ENCODE measurements at places on chromosomes 6 and 20. TPM values are rescaled to one million over a fixed set of nuclear protein-coding genes. Genes with fewer than 3 reads are reported as not detected.

- DNase-seq: no peak
- no peaks in the 10 kb centered on the region for H3K4me1 ChIP-seq
- H3K27ac ChIP-seq: no peak overlapping the region
- no peaks in the 10 kb centered on the region for H3K27me3 ChIP-seq
- no peaks in the 10 kb centered on the region for H3K36me3 ChIP-seq
- no peak overlapping the region for H3K4me3 ChIP-seq
These were observed 54.4 kb downstream of the DTNBP1 start for GRCh38 chr6:15608396-15608795.

GRCh38 chr6:57201718-57202117 lies 20.4 kb downstream of the RAB23 start:
- H3K27me3 ChIP-seq: no peaks in the 10 kb centered on the region
- peaks cover 78% of the 10 kb centered on the region for H3K4me1 ChIP-seq
- no peaks in the 10 kb centered on the region for H3K36me3 ChIP-seq
- H3K4me3 ChIP-seq: no peak overlapping the region
- H3K27ac ChIP-seq: peak overlapping the region; percentile 96

GRCh38 chr6:30029588-30029987 lies 31.5 kb upstream of the POLR1H start:
- H3K4me3 ChIP-seq: no peak overlapping the region
- no peak for DNase-seq
- no peaks in the 10 kb centered on the region for H3K4me1 ChIP-seq
- H3K27me3 ChIP-seq: no peaks in the 10 kb centered on the region
- no peak overlapping the region for H3K27ac ChIP-seq
- H3K36me3 ChIP-seq: no peaks in the 10 kb centered on the region

DNA sequence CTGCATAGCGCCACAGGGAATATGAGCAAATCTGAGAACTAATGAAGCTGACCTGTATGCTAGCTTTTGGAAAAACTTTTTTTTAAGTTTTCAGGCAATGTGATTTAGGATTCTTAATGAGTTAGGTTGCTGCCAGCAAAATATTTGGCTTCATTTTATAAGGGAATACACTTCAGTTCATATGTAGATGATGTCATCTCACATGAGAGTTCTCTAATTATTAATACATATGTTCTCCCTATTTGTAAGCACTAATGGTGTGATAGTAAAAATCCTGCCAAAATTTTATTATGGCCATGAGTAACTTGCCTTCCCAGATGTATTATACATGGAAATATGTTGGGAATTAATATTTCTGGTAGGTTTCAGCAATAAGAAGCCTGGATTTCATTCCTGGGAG lies 573.8 kb downstream of the EPM2A start:
- no peaks in the 10 kb centered on the region for H3K4me1 ChIP-seq
- H3K27ac ChIP-seq: no peak overlapping the region
- DNase-seq: no peak
- no peaks in the 10 kb centered on the region for H3K27me3 ChIP-seq

DNA sequence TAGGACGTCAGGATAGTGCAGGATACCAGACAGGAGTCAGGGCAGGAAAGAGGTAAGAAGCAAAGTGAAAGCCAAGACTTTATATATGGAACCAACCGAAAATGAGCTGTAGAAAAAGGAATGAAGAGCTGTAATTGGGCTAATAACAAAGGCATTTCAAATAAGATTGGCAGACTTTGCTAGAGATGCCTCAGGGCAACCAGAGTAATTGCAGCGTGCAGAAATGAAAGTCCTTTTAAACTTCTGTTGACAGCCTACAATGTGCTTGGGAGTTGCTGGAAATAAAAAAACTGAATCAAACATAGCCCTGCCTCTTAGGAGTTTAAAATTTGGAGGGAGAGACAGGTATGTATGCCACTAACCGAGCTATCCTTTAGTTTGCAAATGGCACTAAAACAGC lies 56.4 kb upstream of the NKX2-4 start:
- no peaks in the 10 kb centered on the region for H3K4me1 ChIP-seq
- no peak for DNase-seq
- H3K27ac ChIP-seq: no peak overlapping the region
- H3K4me3 ChIP-seq: no peak overlapping the region

The TP53TG5 gene
- total RNA-seq: 0.36 TPM

DNA sequence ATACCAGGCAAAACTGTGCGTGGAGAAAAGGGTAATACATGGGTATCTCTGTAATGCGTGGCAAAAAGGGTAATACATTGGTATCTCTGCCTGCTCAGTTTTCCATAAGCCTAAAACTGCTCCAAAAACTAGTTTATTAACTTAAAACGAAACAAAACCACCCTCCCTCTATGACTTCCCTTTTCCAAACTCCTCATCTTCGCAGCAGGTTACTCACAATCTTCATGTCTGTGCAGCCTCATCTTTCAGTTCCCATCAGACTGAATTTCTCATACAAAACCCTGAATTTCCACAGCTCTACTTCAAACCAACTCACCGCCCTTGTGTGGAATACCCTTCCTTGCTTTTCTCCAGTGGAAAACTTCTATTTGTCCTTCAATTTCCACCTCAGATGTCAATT lies 199.4 kb downstream of the PHACTR1 start:
- no peak overlapping the region for H3K4me3 ChIP-seq
- H3K4me1 ChIP-seq: no peaks in the 10 kb centered on the region
- H3K27ac ChIP-seq: no peak overlapping the region
- no peak for DNase-seq
- H3K36me3 ChIP-seq: no peaks in the 10 kb centered on the region

GRCh38 chr6:37289931-37290330 lies 32.0 kb upstream of the TMEM217 start:
- no peak for DNase-seq
- peaks cover 1% of the 10 kb centered on the region for H3K4me1 ChIP-seq
- no peak overlapping the region for H3K27ac ChIP-seq
- no peaks in the 10 kb centered on the region for H3K27me3 ChIP-seq

The GINS1 gene
- 0.28 TPM for total RNA-seq

GRCh38 chr6:138987080-138987642 lies 892 bp downstream of the REPS1 start:
- peak overlapping the region; percentile 91 for H3K4me3 ChIP-seq
- peak; percentile 66 for DNase-seq
- no peaks in the 10 kb centered on the region for H3K36me3 ChIP-seq
- H3K27ac ChIP-seq: peak overlapping the region; percentile 88
- H3K4me1 ChIP-seq: peaks cover 51% of the 10 kb centered on the region

DNA sequence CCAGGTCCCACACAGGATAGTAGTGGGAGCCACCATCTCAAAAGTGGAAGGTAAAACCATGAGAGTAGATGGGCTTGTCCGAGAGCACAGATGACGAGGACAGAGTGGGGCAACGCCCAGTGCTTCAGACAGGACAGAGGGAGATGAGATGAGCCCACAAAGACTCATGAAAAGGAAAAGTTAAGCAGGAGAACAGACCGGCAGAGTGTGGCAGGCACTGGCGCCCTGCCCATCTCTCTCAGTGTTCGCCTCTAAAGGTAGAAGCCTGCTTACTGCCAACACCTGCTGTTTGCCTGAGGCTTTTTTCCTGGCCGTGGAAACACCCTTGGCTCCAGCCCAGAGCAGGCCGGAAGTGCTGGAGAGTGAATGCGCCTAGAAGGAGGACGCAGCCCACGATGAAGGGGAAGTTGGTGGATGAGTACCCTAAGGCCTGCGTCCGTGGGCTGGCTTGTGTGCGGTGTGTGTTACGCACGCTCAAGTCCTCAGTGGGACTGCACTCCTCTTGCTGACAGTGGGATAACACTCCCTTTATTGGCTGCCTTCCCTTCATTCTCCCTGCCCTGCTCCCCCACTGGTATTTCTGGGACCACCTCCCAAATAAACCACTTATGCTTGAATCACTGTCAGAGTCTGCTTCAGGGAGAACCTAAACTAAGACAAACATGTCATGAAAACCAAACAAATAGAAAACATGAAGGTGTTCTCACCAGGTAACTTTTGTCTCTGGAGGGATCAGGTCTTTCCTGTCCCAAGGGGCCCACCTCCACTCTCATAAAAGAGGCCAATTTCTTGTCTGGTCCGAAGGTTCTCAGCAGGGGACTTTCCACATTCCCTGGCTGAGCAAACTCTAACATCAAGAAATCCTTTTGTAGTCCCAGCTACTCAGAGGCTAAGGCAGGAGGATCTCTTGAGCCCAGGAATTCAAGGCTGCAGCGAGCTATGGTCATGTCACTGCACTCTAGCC lies 9.1 kb upstream of the FOXP4 start:
- no peak for DNase-seq
- H3K27ac ChIP-seq: no peak overlapping the region
- H3K4me3 ChIP-seq: no peak overlapping the region
- no peaks in the 10 kb centered on the region for H3K4me1 ChIP-seq
- no peaks in the 10 kb centered on the region for H3K36me3 ChIP-seq
- no peaks in the 10 kb centered on the region for H3K27me3 ChIP-seq

DNA sequence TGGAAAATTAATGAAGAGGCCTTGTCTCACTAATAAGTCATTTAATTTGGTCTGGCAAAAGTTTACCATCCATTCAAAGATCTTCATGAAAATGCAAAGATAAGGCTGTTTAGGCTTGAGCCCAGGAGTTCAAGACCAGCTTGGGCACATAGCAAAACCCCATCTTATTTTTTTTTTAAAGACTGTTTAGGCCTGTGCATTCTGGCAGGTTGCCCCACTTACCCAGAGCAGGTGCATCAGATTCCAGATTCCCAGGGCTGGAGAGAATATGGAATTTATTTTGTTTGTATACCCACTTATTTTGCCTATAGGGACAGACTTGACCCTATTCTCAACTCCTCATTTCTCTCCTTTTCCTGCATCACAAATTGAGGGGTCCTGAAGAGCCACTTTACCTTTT lies 5.7 kb downstream of the FOXO3 start:
- H3K4me1 ChIP-seq: no peaks in the 10 kb centered on the region
- H3K36me3 ChIP-seq: peaks cover 35% of the 10 kb centered on the region
- no peaks in the 10 kb centered on the region for H3K27me3 ChIP-seq
- no peak for DNase-seq

The CAGE1 gene
- not detected for total RNA-seq

The OR2B3 gene
- not detected for total RNA-seq

Data from sigmoid colon (tissue), 7 donors.